Left ventricle myocardium inferior (tissue), 1 donor: ENCODE measurements at places on chromosomes 12 and 14. TPM values are rescaled to one million over a fixed set of nuclear protein-coding genes. Genes with fewer than 3 reads are reported as not detected.
A peak's percentile ranks its signal among the peaks of the same experiment; 100 is the strongest.

DNA sequence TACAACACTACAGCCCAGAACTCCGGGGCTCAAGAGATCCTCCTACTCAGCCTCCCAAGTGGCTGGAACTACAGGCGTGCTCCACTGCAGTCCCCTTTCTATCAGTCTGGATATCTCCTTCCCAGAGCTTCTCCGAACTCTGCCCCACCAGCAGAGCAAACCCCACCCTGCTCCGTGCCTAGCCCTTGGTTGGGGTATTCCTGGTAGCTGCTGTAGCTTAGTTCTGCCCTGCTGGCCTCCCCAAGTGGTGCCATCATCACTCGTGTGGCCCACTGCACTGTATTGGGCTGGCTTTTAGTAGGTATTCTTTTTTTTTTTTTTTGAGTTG, 9.5 kb downstream of the HSP90AA1 start:
- no peak for DNase-seq

GRCh38 chr14:61897300-61897699, 135.1 kb downstream of the SNAPC1 start:
- no peak for DNase-seq

DNA sequence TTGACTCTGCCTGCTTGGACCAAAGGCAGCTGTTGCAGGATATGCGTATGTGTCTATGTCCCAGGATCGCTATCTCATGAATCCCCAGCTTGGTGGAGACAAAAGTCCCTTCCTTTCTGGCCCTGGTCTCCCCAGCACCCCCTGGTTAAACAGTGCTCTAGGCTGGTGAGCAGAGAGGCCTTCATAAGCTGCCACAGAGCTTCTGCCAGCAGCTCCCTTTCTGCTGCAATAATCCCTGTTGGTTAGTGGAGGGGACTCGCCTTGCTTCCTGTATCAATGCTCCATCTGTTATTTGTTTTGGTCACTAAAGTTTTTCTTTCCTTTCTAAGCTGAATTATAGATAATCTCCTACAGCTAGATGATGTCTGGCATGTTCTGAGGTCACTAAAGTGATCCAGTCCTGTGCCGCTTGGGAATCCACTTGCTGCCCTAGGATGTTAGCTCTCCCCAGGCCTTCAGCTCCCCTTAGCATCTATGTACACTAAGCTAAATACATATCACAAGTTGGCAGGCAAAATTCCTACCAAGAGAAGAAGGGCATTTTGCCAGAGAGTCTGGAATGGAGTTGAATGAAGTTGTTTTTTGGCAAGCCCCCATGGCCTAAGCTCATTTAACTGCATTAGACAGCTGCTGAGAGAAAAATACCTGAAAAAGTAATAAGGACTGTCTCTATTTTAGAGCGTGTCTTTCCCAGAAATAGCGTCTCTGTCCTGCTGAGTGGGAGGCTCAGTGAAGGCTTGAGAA, 47.8 kb downstream of the RDH12 start:
- DNase-seq = no peak

DNA sequence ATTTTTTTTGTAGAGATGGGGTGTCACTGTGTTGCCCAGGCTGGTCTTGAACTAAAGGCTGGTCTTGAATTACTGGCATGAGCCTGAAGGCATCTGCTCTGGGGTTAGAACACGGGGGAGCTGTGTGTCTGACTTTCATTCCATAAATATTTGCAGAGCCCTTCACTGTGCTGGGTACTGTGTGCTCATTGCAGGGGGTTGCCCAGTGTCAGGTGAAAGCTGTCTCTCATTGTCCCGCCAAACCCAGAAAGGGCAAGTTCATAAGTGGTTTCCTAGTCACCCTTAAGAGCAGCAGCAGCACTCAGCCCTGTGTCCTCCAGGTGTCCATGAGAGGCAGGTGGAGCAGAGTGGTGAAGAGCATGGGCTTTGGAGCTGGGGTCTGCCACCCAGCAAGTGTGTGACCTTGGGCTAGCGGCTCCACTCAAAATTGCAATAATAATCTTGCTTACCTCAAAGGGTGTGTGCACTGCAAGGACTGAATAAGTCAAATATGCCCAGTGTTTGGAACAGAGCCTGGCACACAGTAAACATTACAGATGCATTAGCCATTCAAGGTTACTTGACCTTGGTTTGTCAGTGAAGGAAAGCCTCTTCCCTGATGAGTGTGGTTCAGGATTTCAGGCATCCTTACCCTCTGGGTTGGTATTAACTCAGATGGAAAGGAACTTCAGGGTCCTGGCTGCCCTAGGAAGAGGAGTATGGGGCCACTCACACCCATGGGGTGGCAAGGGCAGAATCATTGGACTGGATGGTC, 4.4 kb upstream of the SMIM41 start:
- DNase-seq = no peak

GRCh38 chr12:1972260-1972659, 32.0 kb downstream of the DCP1B start:
- no peak for DNase-seq

DNA sequence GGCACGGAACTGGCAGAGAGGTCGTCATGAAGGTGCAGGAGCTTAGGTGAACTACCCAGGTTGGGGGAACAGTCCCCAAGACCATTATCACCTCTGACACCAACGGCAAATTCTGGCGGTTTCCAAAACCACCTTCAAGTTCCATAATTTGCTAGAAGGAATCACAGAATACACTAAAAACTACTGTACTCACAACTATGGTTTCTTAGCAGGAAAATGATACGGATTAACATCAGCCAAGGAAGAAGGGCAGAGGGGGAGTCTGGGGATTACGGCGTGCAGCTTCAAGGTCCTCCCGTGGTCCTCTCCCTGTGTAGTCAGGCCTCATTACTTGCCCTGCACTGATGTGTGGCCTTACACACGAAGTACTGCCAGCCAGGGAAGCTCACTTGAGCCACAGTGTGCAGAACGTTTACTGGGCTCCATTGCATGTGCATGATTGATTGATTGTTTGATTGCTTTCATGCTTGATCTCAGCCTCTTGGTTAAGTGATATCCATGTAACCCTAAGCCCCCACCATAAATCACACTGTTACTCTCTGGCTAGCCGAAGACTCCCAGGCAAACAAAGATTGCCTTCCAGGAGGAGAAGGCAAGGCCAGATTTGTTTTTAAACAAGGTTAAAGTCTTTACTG, 837 bp upstream of the STX2 start:
- no peak for DNase-seq

DNA sequence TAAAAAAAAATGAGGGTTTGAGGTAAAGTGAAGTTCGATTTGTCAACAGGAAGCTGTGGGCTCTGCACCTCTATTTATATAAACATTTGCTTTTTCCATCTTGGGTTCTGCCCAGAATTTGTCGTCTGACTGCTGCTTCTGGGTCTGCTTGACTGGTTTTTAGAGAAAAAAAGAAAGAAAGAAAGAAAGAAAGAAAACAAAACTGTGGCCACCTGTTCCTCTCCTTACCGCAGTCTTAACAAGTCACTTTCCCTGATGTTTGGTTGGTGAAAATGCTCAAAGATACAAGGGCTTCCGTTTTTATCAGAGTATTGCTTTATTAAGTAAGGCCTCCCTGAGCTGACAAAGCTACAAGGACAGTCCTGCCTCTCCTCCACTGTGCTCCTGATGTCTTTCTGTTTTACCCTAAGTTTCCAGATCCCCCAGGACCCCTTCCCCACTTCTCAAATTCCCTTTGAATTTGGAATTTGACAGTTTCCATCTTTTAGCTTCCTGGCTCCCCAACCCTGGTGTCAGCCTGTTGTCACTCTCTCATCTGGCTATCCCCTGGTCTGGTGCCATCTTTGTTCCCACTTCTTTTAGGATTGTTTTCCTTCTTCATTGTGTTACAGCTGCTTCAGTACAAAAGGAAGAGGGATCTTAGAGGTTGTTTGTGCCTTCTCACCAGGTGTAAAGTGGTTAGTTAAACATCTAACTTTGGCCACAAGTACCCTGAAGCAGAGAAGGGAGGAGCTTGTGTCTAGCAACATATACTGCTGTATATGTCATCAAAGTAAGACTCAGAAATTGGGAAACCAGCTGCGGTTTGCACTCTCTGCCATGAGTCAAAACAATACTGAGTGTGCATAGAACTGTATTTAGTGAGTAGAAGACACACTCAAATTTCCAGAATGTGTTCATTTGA, 18.0 kb downstream of the MFAP5 start:
- no peak for DNase-seq

DNA sequence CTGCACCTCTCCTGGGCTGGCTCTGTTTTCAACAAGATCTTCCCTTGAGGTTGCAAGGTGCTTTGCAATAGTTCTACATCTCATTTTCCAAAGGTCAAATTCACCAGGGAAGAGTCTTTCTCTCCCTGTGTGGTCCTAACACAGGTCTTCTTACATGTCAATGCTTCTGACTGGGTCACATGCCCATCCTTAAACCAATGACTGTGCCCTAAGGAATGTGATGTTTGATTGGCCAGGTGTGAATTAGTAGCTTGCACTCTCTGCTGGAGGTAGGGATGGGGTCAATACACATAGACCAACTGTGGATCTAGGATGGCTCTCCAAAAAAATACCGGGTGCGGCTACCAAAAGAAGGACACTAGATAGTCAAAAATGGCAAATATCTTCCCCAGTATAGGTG, 19.9 kb upstream of the KCNK10 start:
- DNase-seq = no peak

GRCh38 chr12:109716512-109717389, 3.1 kb downstream of the FAM222A start:
- DNase-seq = peak; percentile 30

DNA sequence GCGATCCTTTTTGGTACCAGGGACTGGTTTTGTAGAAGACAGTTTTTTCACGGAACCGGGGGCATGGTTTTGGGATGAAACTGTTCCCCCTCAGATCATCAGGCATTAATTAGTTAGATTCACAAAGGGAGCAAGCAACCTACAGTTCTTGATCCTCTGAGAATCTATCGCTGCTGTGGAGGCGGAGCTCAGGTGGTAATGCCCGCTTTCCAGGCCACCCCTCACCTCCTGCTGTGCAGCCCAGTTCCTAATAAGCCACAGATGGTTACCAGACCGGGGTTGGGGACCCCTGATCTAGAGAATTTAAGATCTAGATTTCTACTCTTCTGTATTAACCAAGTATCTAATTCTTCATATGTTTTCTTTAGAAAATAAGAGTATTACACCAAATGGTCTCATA, 4.8 kb downstream of the ARHGAP5 start:
- DNase-seq = no peak

DNA sequence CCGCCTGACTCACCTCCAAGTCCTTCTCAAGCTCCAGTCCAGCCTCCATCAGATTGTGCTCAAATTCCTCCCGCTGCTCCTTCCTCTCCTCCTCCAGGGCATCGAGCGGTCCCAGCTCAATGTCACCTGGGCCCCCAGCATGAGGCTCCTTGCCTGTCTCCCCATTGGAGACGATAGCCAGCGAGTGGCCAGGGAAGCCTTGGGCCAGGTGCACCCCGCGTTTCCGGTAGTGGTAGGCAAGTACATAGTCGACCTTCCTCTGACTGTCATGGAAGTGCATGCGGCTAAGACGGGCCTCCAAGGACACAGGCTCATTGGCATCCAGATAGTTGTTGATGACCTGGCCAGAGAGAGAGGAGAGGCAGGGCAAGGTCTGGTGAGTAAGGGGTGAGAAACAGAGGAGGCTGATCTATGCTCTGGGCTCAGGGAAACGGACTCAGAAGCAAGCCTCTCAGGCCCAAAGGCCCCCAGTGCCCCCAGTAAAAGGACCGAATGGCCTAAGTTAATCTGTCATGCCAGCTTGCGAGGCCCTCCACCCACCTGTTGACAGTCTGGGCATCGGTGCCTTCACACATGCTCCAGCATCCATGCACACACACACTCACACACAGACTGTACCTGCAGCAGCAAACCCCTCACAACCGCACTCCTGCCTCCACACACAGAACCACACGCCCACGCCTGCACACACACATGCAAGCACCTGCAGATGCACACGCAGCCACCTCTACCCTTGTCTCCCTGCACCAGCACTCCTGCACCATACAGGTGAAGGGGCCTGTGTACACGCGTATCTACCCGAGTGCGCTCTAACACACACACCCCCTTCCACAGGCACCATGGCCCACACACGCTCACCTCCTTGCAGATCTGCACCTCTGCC, 23.8 kb downstream of the ANO2 start:
- DNase-seq = no peak

- DNase-seq = no peak
Observed at GRCh38 chr14:50670196-50670865, 2.2 kb upstream of the SAV1 start.

DNA sequence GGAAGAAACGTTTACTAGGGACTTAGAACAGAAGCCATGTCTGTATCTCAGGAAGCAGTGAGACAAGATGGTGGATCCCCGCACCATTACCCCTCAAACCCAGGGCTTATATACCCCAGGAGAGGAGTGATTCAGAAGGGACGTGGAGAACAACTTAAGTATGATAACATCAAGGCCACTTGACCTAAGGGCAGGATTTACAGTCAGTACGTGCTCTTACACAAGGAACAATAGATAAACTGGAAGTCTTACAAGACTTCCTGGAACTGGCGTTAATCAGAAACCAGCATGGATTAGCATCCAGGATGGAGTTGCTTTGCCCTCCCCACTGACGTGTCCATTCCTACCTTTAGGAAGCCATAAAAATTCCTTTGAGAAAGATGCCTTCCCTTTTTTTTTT, 8.6 kb upstream of the ETFBKMT start:
- no peak for DNase-seq

DNA sequence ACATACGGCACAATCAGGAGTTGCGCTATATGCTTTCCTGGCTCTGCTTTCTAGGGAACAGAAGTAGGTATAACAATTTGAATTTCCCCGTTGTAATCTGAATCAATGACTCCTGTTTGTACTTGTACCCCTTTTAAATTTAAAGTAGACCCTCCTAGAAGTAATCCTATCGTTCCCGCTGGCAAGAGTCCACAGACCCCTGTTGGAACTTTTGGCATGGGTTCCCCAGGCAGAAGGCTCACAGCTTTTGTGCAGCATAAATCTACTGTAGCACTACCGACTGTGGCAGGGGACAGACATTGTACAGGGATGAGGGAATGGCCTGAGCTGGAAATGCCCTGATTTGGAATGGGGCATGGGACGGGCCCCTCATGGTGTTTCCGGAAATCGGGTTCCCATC, 705.2 kb downstream of the LRFN5 start:
- no peak for DNase-seq

The JDP2 gene
- total RNA-seq = 21.9 TPM

The CHMP4A gene
- 33.1 TPM for total RNA-seq

The GLIPR1 gene
- total RNA-seq = 7.0 TPM

The MAPK1IP1L gene
- 68.2 TPM for total RNA-seq

The SLC25A21 gene
- 0.77 TPM for total RNA-seq

The TMEM30B gene
- 0.22 TPM for total RNA-seq

The TSPAN8 gene
- 0.41 TPM for total RNA-seq
